ENCODE measurements at places on chromosomes 4 and X.

- peaks cover 12% of the 10 kb centered on the region for H3K27me3 ChIP-seq
- H3K4me1 ChIP-seq: peaks cover 7% of the 10 kb centered on the region
- peak overlapping the region; percentile 71 for H3K4me3 ChIP-seq
- no peaks in the 10 kb centered on the region for H3K36me3 ChIP-seq
- DNase-seq: no peak
Observed at GRCh38 chr4:121950680-121951520, 960 bp downstream of the TRPC3 start.

DNA sequence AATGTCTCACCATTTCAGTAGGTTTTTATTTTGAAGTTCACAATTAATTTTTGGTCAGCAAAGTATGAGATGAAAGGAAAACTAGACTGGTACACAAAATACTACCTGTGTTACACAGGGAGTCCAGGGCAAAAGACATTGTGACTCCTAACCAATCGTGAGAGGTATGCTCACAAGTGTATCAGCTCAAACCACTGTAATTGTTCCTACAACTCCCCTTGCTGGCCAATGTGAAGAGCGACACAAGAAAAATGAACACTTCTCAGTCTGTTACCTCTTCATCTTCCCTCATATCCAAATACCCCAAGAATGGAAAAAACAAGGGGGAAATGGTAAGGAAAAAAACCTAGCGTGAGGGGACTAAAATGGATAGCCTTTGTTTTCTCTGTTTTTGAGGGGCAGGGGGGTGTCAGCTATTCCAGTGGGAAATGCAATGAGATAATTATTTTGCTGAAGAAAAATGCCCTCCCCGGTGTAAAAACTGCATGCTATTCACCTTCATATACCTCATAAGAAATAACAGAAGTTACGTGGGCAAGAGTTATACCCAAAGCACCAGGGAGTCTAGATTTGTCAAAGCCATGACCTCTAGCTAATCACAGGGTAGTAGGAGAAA, 30.6 kb upstream of the NSUN7 start:
- H3K27ac ChIP-seq: no peak overlapping the region
- H3K27me3 ChIP-seq: no peaks in the 10 kb centered on the region
- peaks cover 41% of the 10 kb centered on the region for H3K4me1 ChIP-seq
- H3K4me3 ChIP-seq: no peak overlapping the region
- no peaks in the 10 kb centered on the region for H3K36me3 ChIP-seq

DNA sequence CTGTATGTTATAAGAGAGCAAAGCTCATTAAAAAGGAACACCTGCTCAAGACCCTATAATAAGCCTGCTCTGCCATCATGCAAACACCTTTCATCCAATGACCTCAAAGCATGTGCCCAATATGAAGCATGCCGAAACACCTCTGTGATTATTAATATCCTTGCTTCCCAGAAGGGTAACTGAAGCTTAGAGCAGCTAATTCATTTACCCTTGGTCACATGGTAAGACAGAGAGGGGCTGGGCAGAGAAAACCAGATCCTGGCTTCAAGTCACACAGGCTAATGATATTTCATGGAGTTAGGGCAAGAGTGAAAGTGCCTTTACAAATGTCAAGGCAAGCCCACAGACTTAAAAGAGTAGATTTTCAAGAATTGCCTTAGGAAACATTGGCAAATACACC, 5.6 kb downstream of the AMOT start:
- H3K27me3 ChIP-seq: no peaks in the 10 kb centered on the region
- peaks cover 14% of the 10 kb centered on the region for H3K4me1 ChIP-seq
- no peak for DNase-seq
- no peak overlapping the region for H3K4me3 ChIP-seq
- H3K36me3 ChIP-seq: no peaks in the 10 kb centered on the region

DNA sequence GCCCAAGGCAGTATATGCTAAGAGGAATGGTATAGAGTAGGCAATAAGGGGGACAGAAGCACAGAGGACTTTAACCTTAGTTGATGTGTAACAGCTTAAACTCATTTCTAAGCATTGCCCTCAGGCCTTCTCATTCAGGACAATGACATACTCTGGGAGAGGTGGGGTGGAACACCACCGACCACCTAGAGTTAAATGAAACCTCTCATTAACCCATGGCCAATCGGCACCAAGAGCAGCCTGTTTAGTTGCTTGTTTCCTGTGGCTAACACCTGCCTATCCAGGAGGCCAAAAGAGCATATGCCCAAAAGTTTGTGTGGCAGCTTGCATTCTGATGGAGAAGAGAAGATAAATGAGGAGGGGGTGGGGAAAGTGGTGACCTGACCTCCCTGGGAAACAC, 88.7 kb upstream of the PLAC1 start:
- H3K27ac ChIP-seq: no peak overlapping the region
- no peaks in the 10 kb centered on the region for H3K27me3 ChIP-seq
- DNase-seq: no peak
- no peak overlapping the region for H3K4me3 ChIP-seq

DNA sequence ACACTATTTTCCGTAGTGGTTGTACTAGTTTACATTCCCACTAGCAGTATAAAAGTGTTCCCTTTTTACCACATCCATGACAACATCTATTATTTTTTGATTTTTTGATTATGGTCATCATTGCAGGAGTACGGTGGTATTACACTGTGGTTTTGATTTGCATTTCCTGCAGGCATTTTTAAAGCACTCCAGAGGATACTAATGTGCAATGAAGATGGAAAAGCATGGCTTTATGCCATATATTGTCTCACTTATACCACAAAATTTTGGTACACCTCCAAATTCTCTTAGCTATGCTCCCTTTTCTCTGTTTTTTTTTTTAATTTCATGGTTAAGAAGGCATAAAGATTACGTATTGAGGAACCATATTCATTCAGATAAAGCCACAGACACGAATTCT, 35.1 kb upstream of the NPY2R start:
- H3K27me3 ChIP-seq: no peaks in the 10 kb centered on the region
- no peak for DNase-seq
- H3K36me3 ChIP-seq: no peaks in the 10 kb centered on the region
- no peak overlapping the region for H3K27ac ChIP-seq
- no peaks in the 10 kb centered on the region for H3K4me1 ChIP-seq

DNA sequence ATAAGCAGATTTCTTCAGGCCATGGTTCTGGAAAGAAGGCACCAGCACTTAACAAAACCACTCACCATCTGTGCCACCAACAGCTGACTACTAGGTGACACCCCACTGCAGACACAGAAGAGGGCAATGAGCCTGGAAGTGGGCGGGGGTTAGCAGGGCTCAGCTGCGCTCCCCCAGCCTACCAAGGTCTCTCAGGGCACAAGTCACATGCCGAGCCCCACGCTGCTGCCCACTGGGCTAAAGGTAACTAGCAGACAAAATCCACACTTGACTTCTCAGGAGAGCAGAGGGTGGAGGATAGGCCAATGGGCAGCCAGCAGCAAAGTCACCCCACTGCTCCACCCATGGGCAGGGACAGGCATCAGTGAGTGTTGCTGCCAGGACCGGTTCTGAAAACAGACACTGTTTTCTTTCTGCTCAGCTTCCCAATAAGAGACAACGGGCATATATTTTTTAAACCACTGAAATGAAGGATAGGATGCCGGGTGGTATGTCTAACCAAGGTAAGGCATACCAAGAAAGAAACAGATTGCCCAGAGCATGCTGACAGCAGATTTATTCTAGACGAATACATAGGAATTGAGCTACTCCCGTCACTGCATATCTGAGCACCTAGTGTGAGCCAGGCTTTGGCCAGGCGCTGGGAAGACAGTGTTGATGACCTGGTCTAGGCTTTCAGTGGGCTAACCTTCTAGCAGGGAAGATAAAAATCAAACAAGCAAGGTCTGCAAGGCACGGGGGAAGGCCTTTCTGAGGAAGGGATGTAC, 20.1 kb downstream of the ACSL1 start:
- peaks cover 85% of the 10 kb centered on the region for H3K4me1 ChIP-seq
- no peaks in the 10 kb centered on the region for H3K27me3 ChIP-seq
- H3K36me3 ChIP-seq: no peaks in the 10 kb centered on the region
- peak overlapping the region; percentile 76 for H3K27ac ChIP-seq

- no peak for DNase-seq
- H3K4me3 ChIP-seq: no peak overlapping the region
- H3K36me3 ChIP-seq: no peaks in the 10 kb centered on the region
Observed at GRCh38 chr4:110484767-110485166, 8.8 kb downstream of the ENPEP start.
